ENCODE measurements at places on chromosomes 13 and 19.

- DNase-seq, result no peak
These were observed 112.3 kb downstream of the GADD45B start for GRCh38 chr19:2588081-2588777.

DNA sequence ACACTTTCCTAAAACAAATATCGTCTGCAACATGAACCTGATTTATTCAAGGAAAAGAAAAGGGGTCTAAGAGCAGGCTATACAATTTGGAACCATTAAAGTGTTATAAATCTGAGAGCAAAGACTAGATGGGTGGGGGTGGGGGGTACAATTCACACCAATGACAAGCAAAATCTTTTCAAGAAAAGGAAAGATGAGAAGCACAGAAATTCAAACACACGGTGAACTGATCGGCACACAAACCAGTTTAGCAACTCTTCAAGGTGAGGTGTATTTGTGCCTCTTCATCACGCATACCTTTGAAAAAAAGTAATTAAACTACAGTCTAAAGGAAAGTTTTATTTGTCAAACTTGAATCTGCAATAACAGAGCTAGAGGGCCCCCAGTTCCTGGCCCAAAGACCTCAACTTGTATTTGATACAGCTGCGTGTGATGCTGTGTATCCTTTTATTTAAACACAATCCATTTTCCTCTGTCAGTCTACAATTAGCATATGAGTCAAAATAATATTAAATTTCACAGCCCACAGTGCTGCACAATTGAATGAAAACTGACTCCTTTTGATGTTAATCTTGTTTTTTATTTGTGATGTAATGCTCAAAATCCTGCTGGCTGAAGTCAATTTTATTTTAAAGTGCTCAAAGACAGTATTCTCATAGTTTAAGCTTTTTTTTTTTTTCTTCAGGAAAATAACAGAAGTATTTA lies 14.2 kb downstream of the EFNB2 start:
- DNase-seq, result no peak

GRCh38 chr13:99225078-99225477 lies 24.4 kb downstream of the UBAC2 start:
- DNase-seq, result no peak

DNA sequence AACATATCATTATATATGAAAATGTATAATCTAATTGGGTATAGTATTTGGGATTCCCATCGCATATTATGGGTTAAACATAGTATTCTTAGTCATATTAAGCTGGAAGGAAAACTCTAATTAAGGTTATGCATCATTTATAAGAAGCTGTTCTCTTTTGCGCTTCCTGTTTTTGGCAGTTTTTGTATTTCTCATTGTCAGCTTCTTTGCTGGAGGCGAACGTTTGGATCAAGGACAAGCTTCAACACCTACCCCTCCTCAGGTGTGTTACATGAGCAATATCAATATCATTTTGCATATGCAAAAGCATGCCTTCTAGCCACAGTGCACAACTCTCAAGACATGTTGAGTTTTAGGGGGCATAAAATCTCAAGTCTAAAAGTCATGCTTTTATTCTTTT lies 439.8 kb downstream of the TDRD3 start:
- DNase-seq, result no peak

DNA sequence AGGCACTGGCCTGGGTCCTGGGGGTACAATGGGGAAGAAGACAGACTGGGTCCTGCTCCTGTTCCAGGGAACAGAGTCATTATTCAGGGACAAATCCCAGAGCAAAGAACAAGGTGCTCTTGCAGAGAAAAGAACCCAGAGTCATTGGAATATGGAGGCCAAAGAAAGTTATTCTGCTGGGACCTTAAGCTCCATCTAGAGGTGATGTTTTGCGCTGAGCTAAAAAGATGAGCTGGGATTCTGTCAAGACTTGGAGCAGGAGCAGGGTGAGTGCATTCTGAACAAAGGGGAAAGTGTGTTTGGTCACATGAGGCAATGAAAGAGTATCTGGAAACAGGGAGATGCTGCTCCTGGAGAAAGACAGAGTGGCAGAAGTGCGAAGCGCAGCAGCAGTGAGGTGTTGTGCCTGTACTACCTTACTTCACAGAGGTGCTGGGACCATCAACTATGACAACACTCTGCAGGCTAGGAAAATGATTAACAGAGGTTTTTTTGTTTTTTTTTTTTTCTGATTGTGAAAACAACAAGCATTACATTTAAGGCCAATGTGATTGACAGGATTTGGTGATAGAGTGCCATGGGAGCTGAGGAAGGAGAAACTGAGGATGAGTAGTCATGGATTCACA lies 95.3 kb upstream of the TNFSF11 start:
- no peak for DNase-seq

GRCh38 chr13:77412116-77412635 lies 85.3 kb upstream of the MYCBP2 start:
- DNase-seq, result peak; percentile 94

GRCh38 chr13:44153496-44153895 lies 220.1 kb upstream of the SERP2 start:
- DNase-seq, result no peak

DNA sequence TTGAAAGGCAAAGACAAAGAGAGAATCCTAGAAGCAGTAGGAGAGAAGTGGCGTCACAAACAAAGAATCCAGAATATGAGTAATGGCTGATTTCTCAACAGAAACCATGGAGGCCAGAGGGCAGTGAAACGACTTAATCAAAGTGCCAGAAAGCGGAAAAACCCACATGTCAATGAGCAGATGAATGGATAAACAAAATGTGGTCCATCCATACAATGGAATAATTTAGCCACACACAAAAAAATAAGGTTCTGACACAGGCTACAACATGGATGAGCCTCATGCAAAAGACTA lies 52.2 kb upstream of the RANBP3 start:
- no peak for DNase-seq

DNA sequence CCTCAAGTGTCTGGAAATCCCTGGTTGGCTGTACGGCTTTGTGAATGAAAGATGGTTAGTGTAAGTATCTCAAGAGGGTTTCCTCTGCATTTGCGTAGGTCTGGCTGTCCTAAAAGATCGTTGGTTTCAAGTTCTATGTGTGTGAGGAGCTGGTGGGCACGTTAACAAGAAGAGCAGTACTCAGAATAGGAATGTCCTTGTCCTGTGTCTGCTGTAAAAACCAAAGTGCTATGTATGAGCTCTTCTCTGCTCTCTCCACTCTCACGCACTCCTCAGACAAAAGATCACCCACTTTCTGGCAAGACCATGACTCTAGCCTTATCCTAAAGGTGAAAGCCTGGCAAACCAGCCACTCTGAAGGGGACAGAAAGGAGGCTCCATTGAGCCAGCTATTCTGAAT lies 39.1 kb downstream of the USP12 start:
- no peak for DNase-seq

Measured in NCI-H524 (cell line).